ENCODE measurements at places on chromosomes 1 and 21.

GRCh38 chr1:7410156-7410555 is 360.9 kb upstream of the VAMP3 start:
- peak; percentile 12 for DNase-seq

GRCh38 chr1:200971955-200972711 is 51.4 kb downstream of the KIF21B start:
- DNase-seq: peak; percentile 42

- no peak for DNase-seq
These were observed 8.7 kb downstream of the S100B start for GRCh38 chr21:46596201-46596600.

GRCh38 chr1:157011845-157012244 is 33.7 kb downstream of the ARHGEF11 start:
- DNase-seq: no peak

DNA sequence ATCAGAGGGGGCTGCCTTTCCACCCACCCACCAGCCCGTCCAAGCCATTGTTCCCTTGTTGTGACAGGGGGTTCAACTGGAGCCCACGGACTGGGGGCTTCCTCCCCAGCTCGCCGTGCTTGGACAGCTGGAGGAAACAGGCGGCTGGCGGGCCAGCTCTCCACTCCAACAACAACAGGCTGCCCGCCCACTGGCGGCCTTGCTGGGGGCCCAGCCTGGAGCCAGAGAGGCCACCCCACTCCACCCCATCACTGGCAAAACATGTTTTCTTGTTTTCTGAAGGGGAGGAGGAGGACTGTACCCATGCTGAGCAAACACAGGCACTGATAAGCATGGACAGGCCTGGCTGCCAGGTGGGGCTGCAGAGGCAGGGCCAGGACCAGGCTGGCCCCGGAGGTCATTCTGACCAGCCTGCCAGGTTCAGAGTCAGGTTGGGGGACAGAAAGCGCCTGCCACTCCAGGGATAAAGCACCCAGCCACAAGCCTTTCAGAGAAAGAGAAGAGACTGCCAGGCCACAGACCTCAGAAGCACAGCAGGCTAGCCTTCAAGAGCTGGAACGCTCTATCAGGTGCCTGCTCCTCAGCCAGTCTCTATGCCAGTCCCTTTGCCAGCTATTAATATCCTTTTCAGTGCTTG is 32.8 kb downstream of the GJA4 start:
- no peak for DNase-seq

- DNase-seq: no peak
These were observed 62.3 kb downstream of the PRKACB start for GRCh38 chr1:84206375-84206774.

DNA sequence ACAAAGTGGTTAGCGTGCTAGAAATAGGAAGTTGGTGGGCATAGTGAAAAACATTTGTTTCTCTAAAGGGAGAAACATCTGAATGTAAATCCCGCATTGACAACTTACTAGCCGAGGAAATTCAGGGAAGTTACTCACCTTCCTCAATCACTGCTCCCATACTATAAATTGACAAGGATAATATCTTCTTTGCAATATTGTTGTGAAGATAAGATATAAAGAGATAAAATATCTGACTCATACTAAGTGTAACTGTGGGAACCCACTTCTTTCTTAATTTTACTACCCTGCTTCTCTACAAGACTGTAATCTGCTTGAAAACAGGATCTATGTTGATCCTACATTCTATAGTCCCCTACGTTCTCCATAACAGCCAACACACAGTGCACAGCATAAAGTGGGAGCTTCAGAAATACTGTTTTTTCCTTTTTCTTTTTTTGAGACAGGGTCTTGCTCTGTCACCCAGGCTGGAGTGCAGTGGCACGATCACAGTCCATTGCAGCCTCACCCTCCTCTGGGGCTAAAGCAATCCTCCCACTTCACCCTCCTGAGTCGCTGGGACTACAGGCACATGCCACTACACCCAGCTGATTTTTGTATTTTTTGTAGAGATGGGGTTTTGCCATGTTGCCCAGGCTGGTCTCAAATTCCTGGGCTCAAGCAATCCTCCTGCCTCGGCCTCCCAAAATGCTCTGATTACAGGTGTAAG is 57.4 kb upstream of the C1orf21 start:
- DNase-seq: no peak

- DNase-seq: no peak
These were observed 15.7 kb upstream of the FGR start for GRCh38 chr1:27650539-27651175.

DNA sequence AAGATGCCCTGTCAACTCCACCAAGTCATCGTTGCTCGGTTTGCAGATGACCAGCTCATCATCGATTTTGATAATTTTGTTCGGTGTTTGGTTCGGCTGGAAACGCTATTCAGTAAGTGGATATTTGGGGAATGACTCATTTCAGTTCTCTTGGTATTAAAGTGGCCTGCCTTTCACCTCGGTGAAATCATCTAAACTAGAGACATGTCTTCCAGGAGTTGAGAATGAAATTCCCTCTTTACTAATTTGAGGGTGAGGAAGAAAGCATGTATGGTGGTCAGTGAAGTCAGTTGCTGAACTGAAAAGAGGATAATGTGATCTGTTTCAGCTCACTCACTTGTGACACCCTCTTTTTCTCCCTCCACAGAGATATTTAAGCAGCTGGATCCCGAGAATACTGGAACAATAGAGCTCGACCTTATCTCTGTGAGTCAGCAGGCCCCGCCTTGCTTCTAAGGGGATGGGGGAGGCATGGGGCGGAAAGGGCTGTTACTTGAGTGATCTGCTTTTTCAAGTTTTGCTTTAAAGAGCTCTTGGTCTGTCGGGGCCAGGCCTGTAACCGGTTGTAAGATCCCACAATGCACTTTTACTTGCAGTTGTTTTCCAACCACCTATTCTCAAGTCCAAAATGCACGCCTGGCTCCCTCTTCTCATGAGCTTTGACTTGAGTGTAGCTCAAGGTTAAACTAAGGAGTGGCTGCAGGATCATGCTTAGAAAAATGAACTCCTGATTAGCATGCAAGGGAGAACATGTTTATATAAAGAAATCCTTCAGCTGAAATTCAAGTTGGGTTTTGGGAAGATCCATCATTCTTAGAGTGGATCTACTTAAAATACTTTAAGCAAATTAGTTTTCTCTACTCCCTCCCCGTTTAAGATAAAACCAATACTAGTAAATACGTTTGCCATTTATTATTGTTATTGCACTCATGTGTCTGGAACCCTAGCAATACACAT is 59.8 kb downstream of the CAPN2 start:
- DNase-seq: no peak

GRCh38 chr1:16092097-16092922 is 18.9 kb upstream of the FAM131C start:
- no peak for DNase-seq

- DNase-seq: no peak
These were observed 79.3 kb downstream of the MAP3K7CL start for GRCh38 chr21:29209696-29210095.

Data from CD8-positive, alpha-beta memory T cell (primary cell).